ENCODE measurements at places on chromosomes 7 and 10.
A peak's percentile ranks its signal among the peaks of the same experiment; 100 is the strongest.

DNA sequence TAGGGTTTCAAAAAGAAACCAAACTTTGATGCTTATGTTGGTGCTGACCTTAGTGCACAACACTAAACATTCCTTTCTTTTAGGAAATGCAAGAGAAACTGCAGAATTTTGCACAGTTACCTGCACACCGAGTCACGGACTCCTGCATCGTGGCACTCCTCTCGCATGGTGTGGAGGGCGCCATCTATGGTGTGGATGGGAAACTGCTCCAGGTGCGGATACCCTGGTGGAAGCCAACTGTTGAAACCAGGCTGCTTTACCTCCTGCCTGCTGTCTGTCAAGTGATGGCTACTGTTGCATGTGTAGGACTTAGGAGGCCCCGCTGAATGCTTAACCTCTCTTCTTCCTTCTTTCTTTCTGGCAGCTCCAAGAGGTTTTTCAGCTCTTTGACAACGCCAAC lies 11.7 kb downstream of the CASP2 start:
- DNase-seq: no peak

DNA sequence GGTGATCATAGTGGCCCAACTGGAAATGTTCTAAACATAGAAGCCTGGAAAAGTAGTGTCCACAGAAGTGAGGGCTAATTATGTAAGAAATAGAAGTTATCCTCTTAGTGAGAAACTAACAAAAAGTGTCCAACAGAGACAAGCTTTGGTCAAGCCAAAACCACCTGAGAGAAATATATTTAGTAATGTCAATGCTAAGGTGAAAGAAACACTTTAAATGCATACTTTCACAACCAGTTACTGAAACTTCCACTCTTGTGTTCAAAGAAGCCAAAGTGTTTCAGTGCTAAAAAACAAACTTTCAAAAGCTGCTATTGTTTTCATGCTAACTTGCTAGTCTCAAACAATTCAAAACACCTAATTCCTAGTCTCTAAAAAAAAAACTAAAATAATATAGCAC lies 18.1 kb downstream of the RAB11FIP2 start:
- no peak for DNase-seq

DNA sequence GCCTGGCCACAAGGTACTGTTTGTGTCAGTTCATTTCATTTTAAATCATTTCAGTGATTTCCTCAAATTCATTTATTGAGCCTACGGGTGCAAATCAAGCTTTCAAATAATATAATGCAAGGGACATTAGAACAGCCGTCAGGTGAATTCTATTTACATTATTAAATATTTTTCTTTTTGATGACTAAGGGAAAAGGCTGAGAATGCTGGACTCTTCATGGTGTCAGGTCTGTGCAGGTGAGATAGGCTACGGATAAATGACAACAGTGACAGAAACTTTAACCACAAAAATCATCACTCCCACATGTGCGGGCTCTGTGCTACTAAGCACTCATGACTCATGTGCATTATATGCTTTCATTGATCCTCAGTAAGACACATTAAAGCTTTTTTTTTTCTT lies 149.2 kb upstream of the ZNF716 start:
- no peak for DNase-seq

GRCh38 chr10:13997650-13998049 lies 333.1 kb downstream of the FRMD4A start:
- DNase-seq: no peak

DNA sequence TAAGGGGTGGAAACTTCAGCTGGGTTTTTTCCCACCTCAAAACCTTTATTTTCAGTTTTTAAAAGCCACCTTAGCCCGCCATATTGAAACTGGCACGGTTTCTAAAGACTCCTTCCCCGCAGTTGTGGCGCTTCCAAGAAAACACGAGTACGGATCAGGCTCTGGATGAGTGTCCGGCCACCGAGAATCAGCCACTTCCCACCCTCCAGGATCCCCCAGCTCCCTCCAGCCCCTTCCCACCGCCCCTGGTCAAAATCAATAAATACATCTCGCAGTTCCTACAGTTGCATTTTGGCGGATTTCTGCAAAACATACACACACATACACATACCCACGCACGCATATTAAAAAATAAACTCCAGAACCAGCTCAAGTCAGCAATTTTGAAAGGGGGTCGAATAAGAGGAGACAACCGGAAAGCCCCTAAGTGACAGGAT lies 1.1 kb downstream of the SFMBT2 start:
- peak; percentile 53 for DNase-seq

- no peak for DNase-seq
Observed at GRCh38 chr10:62826273-62826672, 10.1 kb upstream of the EGR2 start.

DNA sequence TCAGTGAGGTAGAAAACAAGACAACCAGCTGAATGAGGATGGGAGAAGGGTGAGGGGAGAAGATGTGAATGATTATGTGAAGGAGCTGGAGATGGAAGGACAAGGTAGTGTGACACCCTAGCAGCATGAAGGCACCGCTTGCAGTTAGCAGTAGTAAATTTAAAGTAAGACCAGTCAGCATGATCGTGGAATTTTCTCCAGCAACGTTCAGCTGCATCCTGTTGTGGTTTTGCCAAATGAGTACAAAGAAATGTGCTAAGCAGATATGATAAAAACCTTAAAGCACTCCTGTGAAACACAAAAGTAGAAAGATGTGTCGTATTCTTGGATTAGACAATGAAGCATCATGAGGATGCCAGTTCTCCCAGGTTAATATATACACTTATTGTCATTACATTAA lies 34.1 kb upstream of the IFRD1 start:
- DNase-seq: no peak

DNA sequence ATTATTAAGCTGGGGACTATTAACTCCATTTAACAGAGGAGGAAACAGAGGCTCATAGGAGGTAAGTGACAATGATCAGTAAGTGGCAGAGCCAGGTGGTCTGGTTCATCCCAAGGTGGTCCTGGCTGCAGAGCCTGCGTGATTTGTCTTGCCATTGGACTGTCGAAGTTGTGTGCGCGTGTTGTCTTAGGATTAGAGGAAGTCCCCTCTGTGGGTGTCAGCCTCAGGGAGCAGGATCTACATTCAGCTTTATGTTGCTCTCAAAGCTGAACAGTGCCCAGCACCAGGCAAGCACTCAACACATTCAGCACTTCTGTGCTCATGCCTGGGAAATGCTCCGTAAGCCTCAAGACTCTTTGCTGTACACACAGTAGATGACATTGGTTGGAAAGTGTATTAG lies 139.5 kb downstream of the HERPUD2 start:
- DNase-seq: no peak

GRCh38 chr7:56105508-56105907 lies 768 bp downstream of the CHCHD2 start:
- DNase-seq: no peak

DNA sequence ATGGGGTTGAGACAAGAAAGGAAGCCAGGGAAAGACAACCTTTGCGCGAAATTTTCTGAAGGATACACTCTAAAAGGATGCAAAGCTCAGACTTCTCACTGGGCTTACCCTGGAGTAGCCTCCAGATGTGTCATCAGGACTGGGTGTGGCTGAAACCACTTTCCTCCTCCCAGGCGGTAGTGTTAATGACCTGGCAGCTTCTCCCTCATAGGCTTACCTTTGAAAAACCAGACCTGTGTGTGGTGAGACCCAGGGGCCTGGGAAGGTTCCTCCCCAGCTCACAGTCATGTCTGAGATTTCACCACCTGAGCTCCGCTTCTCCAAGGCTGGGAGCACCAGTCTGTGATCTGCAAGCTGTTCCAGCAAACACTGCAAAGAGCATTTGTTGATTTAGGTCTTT lies 93.7 kb downstream of the EPC1 start:
- no peak for DNase-seq

GRCh38 chr7:133155146-133155545 lies 73.3 kb upstream of the CHCHD3 start:
- DNase-seq: no peak
